ENCODE measurements at places on chromosomes 5 and 9. TPM values are rescaled to one million over a fixed set of nuclear protein-coding genes. Genes with fewer than 3 reads are reported as not detected.

PHYHD1 gene
- total RNA-seq = 23.6 TPM

BRINP1 gene
- 0.49 TPM for total RNA-seq

CNTNAP3B gene
- 34.1 TPM for total RNA-seq

SLC36A3 gene
- total RNA-seq = not detected

DNA sequence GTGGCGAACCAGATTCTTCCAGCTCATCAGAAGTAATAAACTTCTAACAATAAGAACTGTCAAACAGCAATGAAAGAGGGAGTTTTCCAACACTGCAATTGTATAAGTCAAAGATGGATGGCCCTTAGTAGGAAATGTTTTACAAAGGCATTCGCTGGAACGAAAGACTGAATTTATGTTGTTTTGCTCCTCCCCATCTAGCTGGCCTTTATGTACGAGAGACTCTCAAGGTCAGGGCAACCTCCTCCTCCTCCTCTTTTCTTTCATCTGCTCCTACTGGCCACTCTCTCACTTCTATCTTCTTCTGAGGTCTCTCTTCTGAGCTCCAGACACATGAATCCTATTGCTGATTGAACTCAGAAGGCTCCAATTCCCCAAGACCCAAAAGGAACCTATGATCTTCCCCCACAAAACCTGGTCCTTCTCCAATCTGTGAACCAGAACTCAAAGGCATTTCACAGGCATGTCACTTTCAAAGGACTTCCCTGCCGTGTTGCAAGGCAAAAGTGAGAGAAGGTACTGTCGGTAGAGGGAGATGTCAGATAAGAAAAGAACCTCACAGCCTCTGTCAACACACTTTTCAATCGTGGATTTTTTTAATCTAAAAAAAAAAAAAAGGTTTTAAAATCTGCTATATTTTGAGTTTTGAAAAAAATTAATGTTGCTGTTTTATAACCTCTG, 28.5 kb upstream of the PUM3 start:
- DNase-seq = no peak
